ENCODE measurements at places on chromosomes 2 and 18.

DNA sequence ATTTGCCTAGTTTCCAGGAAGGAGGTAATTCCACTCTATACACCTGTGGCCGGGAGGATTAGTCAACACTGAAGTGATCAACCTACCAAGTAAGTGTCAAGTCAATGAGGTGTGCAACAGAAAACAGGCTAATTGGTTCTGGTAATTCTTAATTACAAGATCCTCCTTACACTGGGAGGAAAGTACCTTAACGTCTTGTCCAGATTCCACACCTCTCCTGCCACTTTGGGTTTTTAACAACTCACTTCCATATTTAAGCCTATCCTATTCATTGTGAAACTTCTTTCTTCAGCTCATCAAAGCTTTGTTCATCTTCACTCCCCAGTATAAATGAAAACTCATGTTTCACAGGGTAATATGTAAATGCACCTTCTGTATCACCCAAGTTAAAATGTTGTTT, 22.0 kb upstream of the MAP4K4 start:
- no peak for DNase-seq

DNA sequence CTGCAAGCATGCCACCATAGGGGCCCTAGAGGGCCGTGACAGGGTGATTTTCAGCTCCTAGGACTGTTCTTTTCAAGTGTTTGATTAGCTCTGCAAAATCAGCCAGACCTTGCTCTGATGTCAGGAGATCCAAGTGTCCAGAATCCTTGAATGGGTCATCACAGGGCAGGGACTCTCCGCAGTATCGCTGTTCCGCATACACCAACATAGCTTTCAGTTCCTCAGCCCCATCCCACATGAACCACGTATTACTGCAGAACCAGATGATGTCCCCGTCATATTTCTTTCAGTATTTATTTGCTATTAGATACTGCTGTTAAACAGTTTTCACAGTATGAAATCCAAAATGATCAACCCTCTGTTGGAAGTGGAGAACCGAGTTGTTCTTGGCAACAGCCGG, 46.6 kb upstream of the RFX8 start:
- no peak for DNase-seq

GRCh38 chr2:240247868-240248720, 107.6 kb upstream of the OTOS start:
- DNase-seq: no peak

- no peak for DNase-seq
Measured at GRCh38 chr18:56891870-56892269, 240.7 kb downstream of the WDR7 start.

- DNase-seq: peak; percentile 32
Measured at GRCh38 chr2:96325041-96325883, at the start of gene ITPRIPL1. Gene ITPRIPL1, plus strand, starts transcription at chr2:96325317. Its CDS starts 523 bp downstream, at chr2:96325840.

DNA sequence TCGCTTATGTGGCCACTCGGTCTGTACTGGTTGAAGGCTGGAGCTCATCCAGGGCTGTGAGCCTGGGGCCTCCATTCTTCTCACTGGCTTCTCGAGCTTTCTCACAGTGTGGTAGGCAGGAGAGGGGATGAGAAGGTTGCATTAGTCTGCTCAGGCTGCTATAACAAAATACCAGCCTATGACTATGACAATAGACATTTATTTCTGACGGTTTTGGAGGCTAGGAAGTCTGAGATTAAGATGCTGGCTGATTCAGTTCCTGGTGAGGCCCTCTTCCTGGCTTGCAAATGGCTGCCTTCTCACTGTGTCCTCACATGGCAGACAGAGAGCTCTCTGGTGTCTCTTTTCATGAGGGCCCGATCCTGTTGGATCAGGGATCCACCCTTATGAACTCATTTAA, 6.2 kb upstream of the STK25 start:
- DNase-seq: no peak

DNA sequence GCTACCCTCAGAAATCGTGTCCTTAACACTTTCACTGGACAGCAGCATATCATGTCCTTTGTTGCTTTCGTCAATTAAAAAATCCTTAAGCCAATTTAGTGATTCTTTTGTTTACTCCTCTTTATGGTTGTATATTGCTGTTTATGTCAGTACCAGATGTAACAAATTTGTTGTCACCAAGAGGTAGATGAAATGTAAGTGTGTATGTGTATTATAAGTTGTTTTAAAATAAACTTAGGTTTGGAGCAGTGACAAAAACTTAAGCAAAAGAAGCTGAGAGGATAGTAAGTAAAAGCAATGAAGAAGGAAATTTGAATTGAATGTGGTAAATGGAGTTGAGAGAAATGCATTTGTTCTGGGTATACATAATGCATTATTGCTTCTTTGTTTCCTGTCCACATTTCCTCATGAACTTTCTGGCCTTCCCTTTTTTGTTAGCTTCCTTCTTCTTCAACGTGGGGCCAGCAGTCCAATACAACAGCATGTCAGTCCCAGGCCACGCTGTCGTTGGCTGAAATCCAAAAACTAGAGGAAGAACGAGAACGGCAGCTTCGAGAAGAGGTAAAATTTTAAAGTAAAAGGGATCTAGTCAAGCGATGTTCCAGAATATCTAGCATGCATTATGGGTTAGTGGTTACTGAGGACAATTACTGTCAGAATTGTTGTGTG, 30.5 kb upstream of the SNORC start:
- no peak for DNase-seq

DNA sequence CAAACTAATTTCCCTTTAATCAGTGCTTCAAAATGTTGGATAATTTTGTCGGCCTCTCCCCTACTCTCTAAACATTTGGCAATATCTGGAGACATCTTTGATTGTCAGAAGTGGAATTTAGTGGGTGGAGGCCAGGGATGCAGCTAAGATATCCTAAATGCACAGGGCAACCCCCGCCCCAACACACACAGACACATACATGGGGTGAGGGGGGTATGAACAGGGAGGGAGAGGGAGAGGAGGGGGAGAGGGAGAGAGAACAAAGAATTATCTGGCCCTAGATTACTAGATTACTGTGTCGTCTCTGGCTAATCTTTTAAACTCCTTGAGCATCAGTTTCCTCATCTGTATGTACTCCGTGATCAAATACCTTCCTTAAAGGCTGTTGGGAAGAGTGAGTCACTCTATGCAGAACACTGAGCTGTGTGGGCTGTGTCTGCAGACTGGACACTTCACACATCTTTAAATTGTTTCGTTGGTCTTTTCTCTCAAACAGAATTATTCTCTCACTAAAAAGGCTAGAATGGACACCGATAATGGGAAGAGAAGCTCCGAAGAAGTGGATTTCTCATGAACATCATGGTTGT, 2.9 kb downstream of the RNF149 start:
- no peak for DNase-seq
